ENCODE measurements at places on chromosomes 13 and 19.

GRCh38 chr13:29210676-29211075 is 384.8 kb downstream of the SLC7A1 start:
- DNase-seq: no peak

DNA sequence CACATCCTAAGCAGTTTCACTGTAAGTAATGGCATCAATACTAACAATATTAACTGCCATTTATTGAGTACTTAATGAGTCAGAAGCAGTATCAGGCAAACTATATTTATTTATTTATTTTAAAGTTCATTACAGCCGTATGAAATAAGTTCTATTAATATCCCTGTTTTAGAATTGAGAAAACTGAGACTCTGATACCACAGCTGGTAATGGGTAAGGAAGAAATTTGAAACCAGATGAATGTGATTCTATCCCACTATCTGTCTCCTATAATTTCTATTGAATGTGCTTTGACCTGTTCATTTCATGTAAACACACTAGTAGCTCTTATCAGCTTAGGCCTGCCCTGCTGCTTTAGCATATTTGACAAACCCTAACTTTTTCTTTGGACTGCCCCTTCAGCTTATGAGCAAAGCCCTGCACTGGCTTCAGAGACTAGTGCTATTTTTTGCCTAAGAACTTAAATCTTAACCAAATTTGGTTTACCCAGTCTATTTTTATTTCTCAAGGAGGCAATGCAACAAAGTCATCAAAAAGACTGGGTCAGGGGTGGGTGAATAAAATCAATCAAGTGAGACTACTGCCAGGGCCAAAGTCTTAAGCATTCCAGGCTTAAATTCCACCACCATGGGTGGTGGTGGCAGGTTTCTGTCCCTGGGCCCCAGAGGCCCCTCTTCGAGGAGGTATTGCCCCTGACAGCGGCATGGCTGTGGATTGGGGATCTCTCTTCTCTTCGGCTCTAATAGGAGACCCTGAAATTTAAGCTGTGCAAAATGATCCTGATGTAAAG is 143.4 kb downstream of the DLEU7 start:
- DNase-seq: no peak

GRCh38 chr19:48397263-48398101 is 4.0 kb downstream of the GRIN2D start:
- no peak for DNase-seq

- no peak for DNase-seq
Measured at GRCh38 chr13:50842251-50842989, 1.1 kb downstream of the DLEU7 start.

GRCh38 chr13:20988033-20988908 is 73.1 kb downstream of the LATS2 start:
- DNase-seq: no peak

GRCh38 chr19:3033595-3034405 is 4.7 kb upstream of the TLE2 start:
- DNase-seq: no peak

- peak; percentile 78 for DNase-seq
Measured at GRCh38 chr19:4374498-4375163, 25.7 kb downstream of the SH3GL1 start.

- no peak for DNase-seq
Measured at GRCh38 chr13:29716493-29716892, 121.0 kb upstream of the SLC7A1 start.

- no peak for DNase-seq
Measured at GRCh38 chr19:58305932-58306323, 751 bp downstream of the ERVK3-1 start.

- no peak for DNase-seq
Measured at GRCh38 chr19:9061879-9062278, 25.0 kb upstream of the OR1M1 start.

DNA sequence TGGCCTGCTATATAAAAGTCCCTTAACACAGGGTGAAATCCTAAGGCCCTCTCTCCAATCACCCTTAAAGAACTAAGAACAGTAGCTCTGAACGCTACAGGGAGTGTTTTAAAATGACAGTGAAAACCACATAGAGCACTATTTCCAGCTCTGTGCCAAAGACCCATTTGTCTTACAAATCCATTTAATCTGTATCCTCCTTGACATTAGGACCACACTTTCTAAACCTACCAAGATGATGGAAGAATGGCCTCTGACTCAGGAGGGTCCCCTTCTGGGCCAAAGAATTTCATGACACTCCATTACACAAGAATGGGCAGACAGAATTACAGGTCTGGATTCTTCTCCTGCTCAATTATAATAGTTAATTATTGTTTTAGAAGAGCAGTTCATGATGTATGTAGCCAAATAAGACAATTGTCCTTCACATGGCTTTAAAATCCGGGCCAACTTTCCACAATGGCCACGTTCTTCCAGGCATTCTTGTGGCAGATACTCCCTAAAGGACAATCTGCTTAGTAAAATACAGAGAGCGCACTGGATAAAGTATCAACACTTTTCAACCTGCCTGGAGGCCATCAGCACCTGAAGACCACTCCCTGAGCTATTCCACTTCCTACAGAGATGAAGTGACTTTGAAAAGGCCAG is 61.0 kb downstream of the STK24 start:
- no peak for DNase-seq

- no peak for DNase-seq
Measured at GRCh38 chr13:24505256-24505655, 7.3 kb downstream of the PARP4 start.

- DNase-seq: no peak
Measured at GRCh38 chr19:41901707-41902360, 18.9 kb downstream of the ARHGEF1 start.

- no peak for DNase-seq
Measured at GRCh38 chr13:100339411-100339940, 249.1 kb downstream of the GGACT start.

DNA sequence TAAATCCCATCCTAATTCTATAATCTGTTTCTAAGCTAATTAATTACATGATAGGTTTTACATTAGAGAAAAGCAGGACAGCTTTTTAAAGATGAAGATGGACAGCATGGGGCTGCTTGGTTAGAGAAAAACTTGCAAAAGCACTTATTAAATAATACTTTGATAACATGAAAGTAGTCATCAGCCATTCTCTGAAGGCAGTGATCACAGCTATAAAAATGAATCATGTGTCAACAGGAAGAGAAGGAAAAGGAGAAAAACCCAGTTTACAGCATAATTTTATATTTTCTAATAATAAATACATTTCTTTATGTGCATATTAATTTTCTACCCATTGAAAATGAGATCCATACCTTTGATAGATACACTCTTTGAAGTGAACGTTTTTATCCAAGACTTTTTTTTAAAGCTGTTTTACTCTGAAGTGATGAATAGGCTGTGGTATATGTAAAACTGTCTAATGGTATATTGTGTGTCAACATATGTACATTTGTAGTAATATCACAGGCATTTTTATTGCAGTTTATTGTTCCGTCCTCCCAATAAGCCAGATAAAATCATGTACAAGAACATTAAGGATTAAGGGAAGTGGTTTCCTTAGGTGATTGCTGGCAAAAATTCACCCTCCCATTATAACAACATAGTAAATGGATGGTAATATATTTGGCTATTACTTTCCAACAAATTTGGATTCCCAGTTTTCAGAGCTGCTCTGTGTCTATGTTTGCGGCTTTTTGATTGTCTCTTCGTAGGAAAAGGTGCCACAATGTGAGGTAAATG is 1.3 kb upstream of the KLF5 start:
- no peak for DNase-seq

GRCh38 chr19:6138066-6138465 is 2.6 kb downstream of the ACSBG2 start:
- no peak for DNase-seq

- no peak for DNase-seq
Measured at GRCh38 chr19:3518659-3519058, 12.5 kb downstream of the FZR1 start.

DNA sequence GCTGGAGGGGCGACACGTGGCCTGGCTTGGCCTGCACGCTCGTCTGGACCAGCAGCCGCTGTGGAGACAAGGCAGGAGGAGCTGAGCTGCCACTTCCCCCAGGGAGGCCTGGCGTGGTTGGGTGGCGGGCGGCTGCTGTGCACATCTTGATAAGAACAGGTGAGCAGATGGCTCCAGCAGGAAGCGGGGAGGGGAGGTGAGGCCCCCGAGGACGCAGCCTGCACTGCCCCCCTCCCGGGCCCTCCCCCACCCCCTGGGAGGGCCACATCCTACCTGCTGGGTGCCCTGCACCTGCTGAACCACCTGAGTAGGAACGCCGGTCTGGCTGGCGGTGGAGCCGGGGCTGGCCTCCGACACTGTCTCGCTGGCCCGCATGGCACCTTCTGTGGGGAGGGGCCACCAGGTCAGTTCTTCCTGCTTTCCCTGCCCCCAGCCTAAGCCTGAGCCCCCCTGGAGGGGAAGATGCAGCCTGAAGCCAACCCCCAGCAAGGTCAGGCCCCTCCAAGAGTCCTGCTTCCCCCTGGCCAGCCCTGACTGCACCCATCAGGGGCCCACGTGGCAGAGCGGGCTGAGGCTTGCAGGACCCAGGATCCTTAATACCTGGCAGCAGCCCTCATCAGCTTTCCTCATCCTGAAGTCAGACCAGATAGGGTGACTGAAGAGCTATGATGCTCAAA is 22.8 kb downstream of the RFX1 start:
- DNase-seq: no peak

DNA sequence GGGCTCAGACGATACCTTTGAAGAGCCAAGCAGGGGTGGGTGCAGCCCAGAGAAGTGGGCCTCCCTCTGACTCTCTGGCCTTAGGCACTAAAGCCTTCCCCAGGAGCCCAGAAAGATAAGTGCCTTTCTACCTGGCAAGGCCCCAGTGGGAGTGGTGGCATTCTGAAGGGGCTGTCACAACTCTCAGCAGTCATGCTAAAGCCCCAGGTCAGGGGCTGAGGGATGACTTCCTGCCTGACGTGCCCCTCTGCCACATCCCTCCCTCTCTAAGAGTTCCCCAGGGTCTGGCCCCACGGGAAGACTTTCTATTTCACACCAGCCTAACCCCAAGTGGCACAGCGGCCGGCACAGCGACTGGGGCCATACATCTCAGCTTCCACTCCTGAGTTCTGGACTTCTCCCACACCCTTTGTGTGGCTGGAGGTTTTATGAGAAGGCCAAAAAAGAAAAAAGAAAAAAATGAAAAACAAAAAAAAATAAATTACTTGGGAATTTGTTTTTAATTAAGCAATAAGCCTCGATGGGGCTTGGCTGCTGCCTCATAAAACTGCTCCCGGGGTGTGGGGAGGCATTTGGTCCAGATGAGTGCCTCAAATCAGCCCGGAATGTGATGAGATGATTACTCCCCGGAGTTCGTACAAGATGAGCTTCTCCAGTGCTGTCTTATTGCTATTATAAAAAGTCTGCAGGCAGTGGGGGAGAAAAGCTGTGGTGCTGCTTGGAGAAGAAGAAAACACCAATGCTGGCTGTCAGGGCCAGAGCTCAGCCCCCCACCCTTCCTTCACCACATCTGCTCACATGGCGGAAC is 28.5 kb upstream of the PLEKHF1 start:
- no peak for DNase-seq

DNA sequence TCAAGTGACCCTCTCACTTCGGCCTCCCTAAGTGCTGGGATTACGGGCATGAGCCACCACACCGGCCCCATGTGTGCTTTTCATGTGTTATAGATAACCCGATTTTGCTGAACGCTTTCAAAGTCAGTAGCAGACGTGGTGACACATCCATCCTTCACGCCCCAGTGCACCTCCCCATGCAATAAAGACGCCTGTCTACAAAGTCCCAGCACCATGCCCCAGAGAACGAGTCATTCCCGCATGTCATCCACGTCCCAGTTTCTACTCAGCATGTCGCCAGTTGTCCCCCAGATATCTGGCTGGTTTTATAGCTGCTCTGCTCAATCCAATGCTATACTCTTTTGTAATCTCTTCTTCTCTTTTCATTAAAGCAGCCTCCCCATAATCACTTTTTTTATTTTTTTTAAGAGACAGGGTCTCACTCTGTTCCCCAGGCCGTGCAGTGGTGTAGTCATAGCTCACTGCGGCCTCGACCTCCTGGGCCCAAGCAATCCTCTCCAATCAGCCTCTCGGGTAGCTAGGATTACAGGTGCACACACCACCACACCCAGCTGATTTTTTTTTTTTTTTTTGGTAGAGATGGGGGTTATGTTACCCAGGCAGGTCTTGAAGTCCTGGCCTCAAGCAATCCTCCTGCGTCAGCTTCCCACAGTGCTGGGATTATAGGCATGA is 42.5 kb downstream of the DNM2 start:
- DNase-seq: no peak

DNA sequence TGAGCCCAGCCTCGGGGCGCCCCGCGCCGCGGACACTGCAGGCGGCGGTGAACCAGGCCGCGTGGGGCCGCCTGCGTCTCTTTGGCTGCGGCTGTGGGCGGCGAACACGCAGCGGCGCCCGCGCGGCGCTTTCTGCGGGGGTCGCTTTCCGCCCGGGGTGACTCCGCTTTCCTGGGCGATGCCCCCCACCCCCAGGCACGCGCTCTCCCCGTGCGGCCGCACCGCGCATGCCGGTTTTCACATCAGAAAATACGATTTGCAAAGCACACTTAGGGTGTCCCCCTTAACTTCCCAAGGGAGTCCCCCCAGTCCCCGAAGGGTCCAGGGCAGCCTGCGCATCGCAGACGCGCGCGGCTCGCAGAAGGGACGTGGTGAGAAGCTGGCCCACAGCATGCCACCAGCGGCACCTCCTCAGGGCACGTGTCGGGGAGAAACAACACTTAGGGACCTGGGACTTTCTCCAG is 5.3 kb downstream of the F7 start:
- no peak for DNase-seq

DNA sequence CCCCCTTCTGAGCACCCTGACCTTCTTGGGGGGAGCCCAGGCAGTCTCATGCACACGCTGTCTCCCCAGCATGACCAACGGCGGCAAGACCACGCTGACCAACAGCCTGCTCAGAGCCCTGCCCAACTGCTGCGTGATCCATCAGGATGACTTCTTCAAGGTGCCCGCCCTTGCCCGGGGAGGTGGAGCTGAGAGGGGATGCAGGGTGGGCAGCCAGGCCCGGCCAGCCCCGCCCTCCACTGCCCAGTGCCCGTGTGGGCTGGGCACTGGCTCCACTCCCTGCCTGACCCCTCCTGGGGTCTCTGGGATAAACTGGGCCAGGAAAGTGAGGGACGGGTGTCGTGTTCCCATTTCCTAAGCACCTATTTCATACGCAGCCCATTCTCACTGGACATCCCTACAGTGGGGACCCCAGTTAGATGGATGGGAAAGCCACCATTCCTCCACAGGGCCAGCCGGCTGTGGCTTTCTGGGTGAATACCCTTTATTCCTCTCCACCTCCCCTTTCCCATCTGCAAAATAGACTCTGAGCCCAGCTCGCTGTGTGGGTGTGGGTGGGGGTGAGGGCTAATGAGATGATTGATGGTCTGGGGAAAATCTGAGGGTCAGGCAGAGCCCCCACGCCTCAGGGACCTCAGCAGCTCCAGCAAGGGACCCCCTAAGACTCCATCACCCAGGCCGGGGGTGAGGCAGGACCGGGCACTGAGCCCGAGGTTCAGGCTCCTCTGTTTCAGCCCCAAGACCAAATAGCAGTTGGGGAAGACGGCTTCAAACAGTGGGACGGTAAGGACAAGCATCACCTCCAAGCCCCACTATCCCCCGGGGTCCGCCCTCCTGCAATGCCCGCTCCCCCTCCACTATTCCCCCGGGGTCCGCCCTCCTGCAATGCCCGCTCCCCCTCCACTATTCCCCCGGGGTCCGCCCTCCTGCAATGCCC is 3.9 kb downstream of the NMRK2 start:
- no peak for DNase-seq

GRCh38 chr13:91904005-91904404 is 505.6 kb downstream of the GPC5 start:
- DNase-seq: no peak

GRCh38 chr19:31144075-31144870 is 205.0 kb downstream of the TSHZ3 start:
- DNase-seq: no peak

Measured in left ventricle myocardium inferior (tissue), 1 donor.